T-helper 1 cell (primary cell): ENCODE measurements at places on chromosomes 16 and 17.

GRCh38 chr16:13919330-13919682, 648 bp upstream of the ERCC4 start:
- DNase-seq = no peak

DNA sequence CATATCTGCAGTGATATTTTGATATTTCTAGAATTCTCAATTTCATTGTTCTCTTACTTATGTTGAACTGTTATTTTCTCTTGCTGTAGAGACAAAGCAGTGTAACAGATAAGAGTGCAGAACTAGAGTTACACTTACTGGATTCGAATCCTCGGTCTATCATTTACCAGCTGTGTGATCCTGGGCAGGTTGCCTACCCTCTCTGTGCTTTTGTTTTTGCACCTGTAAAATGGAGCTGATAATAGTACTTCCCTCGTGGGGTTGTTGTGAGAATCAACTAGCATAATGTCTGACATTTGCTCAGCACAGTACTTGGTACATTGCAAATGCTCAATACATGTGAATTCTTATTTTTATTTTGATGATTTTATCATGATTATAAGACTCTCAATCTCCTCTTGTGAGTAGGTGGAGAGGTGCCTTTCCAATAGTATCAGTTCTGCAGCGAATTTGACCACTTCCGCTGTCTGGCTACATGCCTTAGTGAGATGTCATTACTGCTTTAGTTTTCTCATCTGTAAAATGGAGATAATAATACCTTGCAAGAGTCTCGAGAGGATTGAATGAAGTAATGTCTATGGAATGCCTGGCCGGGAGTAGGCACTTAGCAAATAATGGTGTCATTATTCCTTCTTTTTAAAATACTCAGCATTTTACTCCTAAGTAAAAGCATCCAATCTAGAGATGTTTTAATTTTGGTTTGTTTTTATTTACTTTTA, 312.2 kb upstream of the MAF start:
- DNase-seq = no peak

- no peak for DNase-seq
These were observed 4.0 kb downstream of the SLC25A10 start for GRCh38 chr17:81715872-81716673.

DNA sequence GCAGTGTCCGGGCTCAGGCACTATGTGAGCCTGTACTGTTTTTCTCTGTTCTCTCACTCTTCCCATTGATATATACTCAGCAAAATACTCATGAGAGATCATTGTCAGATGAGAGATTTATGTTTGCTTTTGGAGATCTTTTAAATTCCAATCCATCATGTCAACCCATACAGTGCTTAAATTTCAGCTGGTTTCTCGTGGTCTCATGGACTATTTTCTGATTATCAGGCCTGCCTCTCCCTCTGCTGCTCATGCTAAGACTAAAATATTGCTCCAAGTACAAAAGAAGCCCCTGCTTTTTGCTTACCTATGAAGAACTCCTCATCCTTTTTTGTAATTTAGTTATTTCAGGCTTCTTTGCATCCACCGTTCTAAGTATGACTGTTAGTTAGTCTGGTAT, 547.2 kb downstream of the KCNJ2 start:
- DNase-seq = no peak

DNA sequence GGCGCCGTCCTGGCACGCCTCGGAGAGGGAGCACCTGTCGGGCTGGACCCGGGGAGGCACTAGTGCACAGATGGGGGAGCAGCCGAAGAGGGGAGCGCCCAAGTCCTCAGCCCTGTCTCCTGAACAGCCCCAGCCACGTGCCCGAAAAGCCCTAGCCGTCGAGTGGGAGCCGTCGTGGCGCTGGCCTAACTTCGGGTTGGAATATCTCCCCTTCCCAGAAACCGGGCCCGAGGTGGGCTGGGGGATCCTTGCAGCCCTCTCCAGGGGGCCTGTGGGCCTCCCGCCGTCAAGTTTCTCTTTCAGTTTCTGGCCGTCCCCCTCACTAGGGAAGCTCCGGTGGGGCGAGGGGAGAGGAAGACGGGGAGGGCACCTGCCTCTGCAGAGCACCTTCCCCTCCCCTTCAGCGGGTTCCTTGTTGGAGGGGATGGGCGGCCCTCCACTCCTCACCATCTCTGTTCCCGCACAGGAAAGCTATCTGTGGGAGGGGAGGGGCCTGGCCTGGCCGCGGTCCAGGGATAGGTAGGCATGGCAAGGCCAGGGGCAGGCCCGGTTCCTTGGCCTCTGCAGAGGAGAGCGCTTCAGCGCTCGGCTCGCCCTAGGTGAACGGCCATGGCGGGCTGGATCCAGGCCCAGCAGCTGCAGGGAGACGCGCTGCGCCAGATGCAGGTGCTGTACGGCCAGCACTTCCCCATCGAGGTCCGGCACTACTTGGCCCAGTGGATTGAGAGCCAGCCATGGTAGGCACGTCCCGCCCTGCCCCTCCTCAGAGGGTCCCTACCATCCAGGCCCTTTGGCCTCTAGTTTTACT, 709 bp downstream of the STAT5A start:
- DNase-seq = peak; percentile 39

DNA sequence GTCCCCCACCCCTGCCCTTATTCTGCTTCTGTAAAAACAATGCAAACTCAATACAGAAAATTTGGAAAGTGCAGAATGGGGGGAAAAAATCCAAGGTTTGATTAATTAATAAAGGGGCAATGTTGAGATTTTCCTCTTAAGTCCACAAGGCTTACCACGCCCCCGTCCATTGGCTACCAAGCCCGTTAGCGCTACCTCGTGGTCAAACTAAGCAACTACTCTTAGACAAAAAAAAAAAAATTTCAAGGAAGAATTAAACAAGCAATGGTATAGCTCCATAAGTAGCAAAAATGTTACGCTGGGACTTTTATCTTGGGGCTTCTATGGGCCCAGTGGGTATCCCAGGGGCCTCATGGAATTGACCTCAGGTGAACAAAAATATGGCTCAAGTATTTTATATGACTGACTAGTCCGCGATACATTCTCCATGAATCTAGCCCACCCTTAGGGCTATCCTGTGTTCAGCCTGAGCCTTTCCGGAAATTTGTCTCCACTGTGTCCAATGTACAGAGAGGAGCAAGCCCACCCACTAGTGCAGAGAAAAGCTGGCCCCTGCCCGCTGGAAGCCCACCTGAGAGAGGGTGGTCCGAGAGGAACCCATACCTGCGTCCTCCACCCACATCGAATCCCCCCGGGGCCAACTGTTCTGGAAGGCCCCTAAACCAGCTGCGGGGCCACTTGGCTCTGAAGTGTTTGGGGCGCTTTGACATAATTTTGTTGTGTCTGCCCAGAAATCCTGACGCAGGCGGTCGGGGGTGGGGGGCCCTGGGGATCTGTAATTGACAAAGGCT, 19.1 kb upstream of the TEX2 start:
- DNase-seq = peak; percentile 27

GRCh38 chr16:1863681-1864460, 8.1 kb downstream of the MEIOB start:
- no peak for DNase-seq

- no peak for DNase-seq
These were observed 30.2 kb upstream of the TNRC6A start for GRCh38 chr16:24699151-24699723.

DNA sequence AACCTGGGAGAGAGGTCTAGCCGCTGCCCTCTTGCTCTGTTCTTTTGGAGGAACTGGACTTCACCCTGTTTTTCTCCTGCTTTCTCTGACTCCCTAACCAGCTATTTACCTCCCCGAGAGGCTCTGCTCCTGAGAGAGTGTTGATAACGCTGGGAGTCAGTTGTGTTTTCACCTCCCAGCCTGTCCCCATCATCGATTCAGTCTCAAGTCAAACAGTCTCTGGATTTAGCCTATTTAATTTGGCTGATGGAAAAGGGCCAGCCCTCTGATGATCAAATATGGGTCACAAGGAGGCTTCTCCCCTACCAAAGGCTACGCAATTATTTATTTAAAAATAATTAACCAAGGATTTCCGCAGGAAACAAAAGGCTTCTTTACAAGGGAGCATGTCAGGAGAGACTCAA, 31.8 kb downstream of the HNF1B start:
- no peak for DNase-seq

DNA sequence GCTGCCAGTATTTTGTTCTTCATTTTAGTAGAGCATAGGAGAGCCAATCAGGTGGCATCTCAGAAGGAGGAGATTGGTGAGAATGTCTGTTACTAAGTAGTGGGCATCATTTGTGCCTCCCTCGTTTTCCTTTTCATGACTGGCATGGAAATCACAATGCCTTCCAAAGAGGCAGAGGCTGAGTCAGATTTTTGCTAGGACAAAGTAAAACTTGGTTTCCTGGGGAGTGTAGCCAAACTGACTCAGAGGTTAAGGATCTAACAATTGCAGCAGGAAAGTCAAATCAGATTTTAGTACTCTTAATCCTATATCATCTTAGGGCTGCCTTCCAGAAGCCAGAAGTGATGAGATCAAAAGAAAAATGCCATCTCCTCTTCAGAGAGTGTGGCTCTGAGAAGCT, 138.7 kb downstream of the ANKFN1 start:
- DNase-seq = no peak

DNA sequence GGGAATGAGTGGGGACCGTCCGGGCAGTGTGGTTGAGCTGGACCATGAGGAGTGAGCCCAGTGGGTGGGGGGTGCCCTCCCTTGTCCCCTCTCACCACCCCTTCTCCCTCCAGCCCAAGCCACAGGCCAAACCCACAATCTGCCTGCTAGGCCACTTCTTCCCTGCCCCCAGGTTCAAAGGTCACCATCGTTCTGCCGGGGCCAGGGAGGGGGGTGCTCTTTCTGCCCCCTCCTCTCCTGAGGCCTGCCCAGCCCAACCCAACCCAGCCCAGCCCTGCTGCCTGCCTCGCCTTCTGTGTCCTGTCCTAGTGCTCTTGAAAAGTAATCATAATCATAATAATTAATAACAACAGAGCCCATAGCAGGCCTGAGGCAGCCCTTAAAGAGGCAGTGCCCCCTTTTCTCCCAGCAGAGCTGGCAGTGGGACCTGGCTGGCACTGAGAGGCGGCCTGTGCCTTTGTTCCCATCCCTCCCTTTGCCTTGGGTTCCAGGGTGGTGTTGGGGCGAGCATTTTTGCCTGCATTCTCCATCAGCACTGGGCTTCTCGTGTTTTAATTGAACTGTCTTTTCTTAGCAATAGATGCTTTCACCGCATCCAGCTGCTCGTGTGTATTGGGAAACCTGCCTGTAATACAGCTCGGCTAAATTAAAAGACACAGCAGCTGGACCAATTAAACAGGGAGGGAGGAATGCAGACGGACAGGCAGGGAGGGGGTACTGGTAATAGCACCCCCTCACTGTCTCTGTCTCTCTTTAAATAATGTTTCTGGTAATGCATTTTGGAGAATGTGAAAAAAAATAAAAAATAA, 46.8 kb downstream of the SREBF1 start:
- DNase-seq = no peak

DNA sequence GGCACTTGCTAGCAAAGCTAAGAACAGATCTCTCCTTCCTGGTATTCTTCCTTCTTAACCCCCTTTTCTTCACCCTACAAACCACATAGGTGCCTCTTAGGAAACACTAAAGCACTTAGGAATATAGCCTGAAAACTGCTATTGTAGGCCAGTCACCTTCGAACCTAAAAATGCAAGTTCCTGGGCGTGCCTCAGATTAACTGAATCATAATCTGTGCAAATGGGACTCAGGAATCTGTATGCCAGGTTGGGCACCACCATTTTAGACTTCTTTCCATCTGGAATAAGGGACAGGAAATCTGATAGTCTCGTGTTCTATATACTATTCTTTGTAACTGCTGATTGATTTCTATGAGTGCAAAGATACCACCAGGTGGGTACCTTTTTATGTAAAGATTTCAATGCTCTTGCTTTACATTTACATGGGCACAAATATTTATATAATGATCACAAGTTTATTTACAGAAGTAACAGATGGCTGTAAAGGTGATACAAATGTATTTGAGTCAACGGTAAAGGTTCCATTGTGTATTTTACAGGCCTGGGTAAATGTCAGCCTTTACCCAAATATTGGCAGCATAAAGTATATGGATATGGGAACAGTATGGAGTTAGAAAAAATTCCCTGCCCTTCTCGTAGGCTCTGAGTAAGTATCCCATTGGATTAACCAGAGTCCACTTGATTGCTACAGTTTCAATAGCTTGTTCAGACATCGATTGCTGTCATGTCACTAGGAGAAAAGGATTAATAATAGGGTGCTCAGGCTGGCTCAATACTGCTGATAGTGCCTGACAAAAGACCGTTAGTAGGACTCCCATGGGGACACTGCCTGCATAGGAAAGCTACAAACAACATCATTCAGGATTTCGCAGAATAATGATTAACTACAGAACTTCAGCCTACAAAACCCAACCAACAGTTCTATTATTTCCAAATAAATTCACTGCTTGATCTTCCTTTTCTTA, 124.7 kb downstream of the SNX11 start:
- no peak for DNase-seq

GRCh38 chr16:86219655-86220445, 290.5 kb upstream of the FOXF1 start:
- no peak for DNase-seq

- no peak for DNase-seq
These were observed 224.5 kb upstream of the PSMD7 start for GRCh38 chr16:74071996-74072535.

DNA sequence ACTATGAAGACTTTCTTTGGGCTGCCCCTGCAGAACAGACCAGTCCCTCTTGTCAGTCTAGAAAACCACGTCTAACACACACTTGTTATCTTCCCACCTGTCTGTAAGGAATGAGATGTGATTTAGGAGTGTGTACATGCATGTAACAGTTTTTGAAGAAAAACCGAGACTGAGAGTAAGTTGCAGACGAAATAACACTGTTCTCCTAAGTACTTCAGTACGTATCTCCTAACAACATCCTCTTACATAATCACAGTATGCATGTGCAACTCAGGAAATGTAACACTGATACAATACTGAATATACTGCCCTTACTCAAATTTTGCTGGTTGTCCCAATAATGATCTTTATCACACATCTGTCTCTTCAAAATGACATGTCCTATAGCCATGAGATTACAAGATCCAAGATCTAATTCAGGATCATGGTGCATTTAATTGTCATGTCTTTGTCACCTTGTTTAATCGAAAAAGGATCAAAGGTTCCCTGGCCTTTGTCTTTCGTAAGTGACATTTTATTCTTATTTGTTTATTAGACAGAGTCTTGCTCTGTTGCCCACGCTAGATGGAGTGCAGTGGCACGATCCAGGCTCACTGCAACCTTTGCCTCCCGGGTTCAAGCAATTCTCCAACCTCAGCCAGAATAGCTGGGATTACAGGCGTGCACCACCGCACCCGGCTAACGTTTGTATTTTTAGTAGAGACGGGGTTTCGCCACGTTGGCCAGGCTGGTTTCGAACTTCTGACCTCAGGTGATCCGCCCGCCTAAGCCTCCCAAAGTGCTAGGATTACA, 25.6 kb downstream of the CREBBP start:
- DNase-seq = no peak

GRCh38 chr16:89246903-89247733, 29.6 kb downstream of the ZNF778 start:
- DNase-seq = peak; percentile 89

- DNase-seq = no peak
These were observed 163.7 kb upstream of the TNRC6C start for GRCh38 chr17:77794846-77795245.
